ENCODE measurements at places on chromosomes 7 and 10. TPM values are rescaled to one million over a fixed set of nuclear protein-coding genes. Genes with fewer than 3 reads are reported as not detected.

GRCh38 chr7:152674860-152675758 lies 832 bp downstream of the XRCC2 start:
- no peak for DNase-seq

The GPR22 gene
- not detected for total RNA-seq

The TFEC gene
- 0.85 TPM for total RNA-seq

DNA sequence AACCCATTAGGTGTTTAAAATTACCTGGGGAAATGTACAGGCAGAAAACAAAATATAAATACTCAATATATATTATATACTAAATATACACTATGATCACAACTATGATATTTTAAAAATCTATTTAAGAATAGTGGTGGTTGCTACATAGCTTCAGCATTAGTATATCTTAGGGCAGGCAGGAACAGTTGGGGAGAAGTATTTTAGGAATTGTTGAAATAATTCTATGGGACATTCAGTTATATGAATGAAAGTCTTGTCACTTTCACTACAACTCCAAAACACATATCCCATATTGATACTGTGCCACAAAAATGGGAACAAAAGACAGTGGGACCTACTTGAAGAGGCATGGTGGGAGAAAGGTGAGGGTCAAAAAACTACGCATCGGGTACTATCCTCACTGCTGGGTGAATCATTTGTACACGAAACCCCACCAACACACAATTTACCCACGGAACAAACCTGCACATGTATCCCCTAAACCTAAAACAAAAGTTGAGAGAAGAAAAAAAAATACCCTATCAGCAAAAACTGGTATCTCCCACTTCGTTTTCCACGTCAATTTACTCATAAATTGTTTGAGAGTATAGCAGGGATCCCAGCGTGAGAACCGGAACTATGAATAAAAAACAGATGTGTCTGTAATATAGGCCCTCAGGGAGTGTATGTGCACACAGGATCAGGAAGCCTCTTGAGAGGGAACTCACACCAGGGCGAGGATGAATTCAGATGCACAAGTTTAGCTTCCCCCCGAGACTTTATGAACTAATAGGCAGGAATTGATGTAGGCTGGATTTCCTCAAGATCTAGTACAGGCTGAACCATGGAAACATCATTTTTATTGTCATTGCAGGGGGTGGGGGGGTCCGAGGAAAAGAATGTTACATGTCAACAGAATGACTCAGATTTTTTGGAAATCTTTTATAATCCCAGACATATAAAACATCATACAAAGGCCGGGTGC lies 16.2 kb downstream of the SLC16A12 start:
- DNase-seq, result no peak

DNA sequence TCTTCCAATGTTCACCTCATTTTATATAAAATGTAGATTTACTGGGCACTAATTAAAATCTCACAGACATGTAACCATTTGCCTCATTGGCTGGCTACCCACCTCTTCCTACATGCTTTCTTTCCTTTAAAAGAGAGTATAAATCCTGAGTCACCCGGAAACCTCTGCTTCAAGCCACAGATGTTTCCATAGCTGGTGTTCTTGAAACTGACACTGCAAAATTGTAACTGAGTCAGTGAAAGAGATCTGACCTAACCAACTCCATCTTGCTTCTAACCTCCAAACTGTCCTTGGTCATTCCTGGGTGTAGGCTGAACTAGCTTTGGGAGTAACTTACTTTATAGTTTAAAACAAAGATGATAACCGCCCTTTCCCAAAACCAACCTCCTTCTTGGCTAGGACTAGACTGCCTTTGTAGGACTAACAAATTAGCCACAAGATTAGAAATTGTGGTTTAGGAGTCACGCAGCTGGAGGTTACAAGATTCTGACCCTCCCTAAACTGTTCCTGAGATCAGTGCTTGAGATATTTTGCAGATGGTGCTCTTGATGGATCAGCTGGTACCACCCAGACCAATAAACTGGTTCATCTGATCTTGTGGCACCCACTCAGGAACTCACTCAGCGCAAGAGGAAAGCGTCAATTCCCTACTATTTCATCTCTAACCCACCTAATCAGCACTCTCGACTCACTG lies 33.5 kb downstream of the SVOPL start:
- no peak for DNase-seq

- DNase-seq, result no peak
Observed at GRCh38 chr7:25557379-25557917, 329.2 kb upstream of the NPVF start.

GRCh38 chr7:6655636-6656385 lies 18.7 kb downstream of the ZNF316 start:
- no peak for DNase-seq

The TMEM270 gene
- total RNA-seq, result 4.9 TPM

GRCh38 chr7:155007947-155008346 lies 5.0 kb upstream of the PAXIP1 start:
- no peak for DNase-seq

The KIAA1217 gene
- 188 TPM for total RNA-seq

DNA sequence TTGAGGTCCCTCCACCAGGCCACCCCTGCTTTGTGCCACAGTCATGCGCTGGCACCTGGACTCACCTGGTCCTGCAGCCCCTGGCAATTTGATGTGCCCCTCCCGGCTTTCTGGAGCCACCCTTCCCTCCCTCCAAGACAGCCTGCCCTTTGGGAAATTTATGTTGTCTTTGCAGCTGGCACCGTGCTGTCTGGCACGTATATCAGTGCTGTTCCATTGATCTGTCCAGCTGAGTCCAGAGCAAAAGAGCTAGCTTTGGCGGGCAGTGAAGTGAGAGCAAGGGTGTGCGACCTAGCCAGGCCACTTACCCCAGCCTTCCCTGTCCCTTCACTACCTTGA lies 5.7 kb downstream of the RARRES2 start:
- no peak for DNase-seq

The OR6V1 gene
- total RNA-seq, result not detected

The ZNF467 gene
- total RNA-seq, result 7.9 TPM

GRCh38 chr7:131722371-131722770 lies 165.9 kb upstream of the PODXL start:
- no peak for DNase-seq

The PLAC9 gene
- total RNA-seq, result 8.9 TPM

DNA sequence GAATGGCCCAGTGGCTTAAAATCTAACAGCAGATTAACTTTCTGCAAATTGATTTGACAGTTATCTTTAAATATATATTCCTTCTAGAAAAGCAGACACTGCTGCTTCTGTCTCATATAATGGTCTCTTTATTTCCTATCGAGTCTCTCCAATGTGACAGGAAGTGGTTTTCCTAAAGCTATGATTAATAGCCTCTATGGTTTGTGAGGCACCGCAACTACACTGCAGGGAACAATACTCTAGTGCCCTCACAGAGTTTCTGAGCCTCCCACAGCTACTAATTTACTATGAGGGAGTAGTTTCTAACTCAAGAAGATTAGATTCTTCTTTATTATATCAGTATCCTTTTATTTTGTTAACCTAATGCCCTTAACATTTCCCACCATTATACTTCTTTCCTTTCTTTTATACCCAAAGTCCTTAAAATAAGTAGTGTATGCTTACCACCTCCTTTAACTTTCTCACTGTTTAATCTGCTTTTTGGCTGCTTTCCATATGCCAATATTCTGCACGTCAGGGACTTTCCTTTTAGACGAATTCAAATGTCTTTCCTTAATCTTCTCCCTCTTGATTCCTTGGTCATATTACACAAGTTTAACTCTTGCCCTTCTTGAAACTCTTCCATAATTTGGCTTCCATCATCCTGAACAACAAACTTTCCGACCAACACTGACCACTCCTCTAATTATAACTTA lies 23.8 kb upstream of the AHR start:
- no peak for DNase-seq

GRCh38 chr10:126137562-126138221 lies 241.3 kb downstream of the FANK1 start:
- DNase-seq, result no peak

DNA sequence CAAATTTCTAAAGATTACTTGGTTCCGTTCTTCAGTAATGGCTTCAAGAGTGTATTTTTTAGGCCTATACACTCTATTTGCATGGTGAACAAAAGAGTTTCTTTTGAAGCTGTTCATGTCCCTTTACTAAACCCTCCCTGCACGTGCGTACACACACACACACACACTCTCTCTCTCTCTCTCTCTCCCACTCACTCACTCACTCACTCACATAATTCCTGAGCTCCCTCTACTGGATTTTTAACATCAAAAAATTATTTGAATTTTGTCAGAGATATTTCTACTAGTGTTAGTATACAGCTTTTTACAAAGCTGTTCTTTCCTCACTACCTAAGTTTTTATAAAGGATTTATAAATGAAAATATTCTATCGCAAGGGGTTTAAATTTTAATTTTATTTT lies 85.9 kb downstream of the UBE3C start:
- DNase-seq, result no peak

DNA sequence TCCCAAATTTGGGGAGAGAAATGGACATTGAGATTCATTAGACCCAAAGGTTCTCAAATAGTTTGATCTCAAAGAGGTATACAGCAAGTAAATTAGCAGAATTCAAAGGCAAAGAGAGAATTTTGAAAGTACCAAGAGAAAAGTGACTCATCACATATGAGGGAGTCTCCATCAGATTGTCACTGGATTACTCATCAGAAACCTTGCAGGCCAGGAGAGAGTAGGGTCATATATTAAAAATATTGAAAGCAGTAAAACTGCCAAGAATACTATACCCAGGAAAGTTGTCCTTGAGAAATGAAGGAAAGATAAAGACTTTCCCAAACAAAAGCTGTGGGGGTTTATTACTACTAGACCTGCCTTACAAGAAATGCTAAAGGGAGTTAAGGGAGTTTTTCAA lies 140.6 kb downstream of the TMEM168 start:
- DNase-seq, result no peak

All from prostate gland (tissue), 2 donors.